Hematopoietic multipotent progenitor cell treated with erythropoietin and hydrocortisone succinate and interleukin-3 and kit ligand, for 6 days (in vitro differentiated cells): ENCODE measurements at places on chromosomes 11 and 22.

- DNase-seq = peak; percentile 67
Measured at GRCh38 chr11:122671400-122671891, 15.9 kb downstream of the UBASH3B start.

DNA sequence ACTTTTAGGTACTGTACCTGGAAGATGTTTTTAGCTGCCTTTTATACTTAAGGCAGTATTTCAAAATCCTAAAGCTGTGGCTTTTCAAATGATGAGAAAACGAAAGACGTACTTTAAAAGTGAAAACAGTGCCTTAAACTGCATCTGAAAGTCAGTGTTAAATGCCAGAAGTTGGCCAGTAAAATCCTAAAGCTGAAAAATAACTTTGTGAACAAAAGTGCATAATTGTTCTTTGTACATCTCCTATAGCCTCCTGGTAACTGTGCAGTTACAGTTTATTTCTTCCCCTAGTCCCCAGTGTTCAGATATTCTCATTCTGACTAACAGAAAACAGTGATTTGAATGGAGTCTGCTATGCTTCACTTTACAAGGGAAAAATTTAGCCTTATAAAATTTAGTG lies 6.8 kb downstream of the EED start:
- DNase-seq = no peak

DNA sequence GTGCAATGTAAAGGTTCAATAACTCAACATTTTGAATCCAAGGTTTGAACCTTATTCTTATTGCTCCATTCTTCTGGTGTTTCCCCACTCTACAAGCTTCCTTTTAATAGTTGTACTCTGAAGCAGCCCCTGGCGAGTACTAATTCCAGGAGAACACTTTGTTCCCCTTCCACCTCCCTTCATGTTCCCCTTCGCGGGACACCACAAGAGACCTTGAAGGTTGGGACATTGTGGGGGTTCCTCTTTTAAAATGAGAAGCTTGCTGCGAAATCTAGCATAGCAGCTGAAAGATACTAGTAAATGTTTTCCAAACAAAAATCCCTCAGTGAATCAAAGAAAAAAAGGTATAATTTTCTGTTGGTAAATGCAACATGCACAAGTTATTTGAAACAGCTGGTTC lies 626.3 kb upstream of the LRRC4C start:
- DNase-seq = peak; percentile 7

DNA sequence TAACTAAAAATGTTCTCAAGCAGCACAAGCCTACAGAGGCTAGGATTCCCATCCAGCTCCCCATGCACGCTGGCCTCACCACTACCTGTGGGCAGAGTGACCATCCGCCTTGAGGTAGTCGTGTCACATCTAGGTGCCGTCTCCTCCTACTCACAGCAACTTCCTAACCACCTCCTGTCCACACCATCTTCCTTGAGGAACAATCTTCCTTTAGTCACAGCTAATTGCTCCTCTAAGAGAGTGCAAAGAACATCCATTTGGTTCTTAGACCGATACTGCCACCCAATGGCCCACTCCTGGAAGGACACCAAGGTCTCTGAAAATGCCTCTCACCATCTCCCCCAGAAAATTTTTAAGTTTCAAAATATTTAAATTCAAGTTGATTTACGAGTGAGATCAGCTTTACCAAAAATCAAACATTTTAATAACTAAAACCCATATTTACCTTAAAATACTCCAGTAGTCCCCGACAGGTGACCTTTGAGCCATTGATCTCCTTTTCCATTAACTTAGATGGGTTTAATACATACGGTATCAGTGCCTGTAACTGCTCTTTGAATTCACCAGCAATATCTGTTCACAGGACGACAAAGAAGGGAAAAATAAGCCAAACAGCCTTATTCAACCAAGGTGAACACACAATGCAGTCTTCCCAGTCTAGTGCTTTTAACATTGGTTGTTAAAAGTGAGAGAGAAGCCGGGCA lies 21.7 kb upstream of the PLAAT3 start:
- peak; percentile 84 for DNase-seq

GRCh38 chr11:119975561-119976152 lies 162.3 kb downstream of the TRIM29 start:
- DNase-seq = no peak

DNA sequence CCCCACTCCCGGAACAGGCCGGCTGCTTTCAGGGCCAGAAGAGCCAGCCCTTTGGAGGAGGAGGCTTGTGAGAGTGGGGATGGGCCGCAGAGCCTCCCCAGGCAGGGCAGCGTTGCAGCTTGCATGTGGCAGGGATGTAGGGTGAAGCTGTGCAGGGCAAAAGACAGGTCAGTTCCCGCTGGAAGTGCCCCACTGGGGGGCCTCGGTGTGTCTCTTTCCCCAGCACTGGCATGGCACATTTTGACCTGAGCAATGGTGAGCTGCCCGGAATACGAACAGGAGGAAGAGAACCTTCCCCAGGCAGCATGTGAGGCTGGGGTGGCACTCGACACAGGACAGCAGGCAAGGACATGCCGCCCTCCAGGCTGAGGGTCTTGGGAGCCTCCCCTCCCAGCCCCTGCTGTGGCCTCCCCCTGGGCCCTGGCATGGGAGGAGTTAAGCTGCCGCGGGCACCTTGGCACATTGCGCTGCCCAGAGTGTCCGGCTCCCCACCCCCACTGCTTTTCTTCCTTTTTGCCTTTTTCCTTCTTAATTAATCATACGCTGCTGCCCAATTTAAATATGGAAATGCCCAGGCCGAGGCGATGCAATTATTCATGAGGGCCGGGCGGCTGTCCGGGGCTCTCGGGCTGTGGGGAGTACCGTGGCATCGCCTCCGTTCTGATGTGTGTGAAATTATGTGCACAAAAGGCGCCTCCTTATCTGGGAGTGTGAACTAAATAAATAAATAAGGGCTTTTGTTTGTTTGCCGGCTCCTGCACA lies 76.0 kb upstream of the WNT7B start:
- DNase-seq = peak; percentile 61

DNA sequence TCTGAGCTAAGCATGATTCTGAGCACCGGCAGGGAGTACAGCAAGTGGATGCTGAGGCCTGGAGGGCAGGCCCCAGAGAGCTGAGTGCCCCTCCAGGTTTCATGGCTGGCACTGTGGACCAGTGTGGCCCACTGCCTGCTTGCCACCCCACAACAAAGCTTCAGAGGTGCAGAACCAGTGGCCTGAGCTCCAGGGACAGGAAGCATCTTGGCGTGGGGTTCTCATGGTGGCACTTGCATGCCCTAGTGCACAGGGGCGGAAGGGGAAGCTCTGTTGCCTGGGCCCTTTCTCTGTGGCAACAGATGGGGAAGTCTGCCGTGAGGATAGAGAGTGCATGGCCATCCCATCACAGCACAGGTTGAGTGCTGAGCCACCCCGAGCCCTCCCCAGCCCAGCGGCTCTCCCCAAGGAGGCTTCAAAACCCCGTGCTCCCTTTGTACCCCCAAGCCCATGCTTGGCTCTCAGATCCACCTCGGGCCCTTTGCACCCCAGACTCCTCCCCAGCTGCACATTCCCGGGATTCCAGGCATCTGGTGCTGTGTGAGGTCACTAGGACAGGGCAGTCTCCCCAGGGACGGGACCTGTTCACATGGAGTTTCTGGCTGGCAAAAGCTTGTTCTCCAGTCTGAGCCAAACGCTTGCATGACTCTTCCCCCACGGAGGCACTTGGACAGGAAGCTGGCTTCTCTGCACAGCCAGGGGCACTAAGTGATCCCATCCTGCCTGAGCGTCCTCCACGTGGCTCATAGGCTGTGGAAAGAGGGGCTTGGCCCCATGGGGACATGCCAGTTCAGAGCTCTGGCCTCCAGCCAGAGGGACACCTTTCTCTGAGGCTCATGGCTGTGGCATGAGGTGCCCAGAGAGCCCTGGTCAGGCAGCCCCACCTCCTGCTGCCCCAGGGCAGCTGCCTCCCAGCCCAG lies 4.2 kb downstream of the SLC25A1 start:
- DNase-seq = no peak

- peak; percentile 79 for DNase-seq
Measured at GRCh38 chr11:114442536-114442935, 3.3 kb downstream of the REXO2 start.

DNA sequence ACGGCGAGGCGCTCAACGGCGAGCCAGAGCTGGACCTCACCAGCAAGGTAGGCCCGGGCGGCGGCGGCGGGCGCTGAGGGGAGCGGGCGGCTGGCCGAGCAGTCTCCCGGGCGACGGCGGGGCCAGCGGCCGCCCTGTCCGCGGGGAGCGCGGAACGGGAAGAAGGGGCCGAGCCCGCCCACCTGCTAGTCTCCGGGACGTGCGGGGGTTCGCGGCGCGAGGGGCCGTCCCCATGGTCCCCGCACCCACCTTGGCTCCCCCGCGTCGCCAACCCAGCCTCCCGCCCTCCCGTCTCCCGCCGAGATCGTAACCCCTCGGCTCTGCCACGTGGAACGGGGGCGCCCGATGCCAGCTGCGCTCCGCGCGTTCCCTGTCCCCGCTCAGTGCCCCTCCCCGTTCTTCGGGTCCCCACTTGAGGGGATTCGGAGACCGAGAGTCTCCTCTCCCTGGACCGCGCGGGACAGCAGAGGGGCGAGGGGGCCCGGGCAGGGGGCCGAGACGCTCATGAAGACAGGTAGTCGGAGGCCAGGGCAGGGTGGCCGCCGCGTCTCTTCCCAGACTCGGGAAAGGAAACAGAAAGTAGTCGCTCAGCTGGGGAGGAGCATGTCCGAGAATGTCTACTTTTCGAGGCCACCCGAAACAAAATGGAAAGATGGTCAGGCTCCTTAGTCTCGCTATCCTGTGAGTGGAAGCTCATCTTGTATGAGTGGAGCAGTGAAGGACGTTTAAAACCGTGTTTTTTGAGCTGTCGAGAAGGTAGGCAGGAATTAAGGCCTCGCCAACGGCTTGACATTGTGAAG lies 557 bp downstream of the GTPBP1 start:
- DNase-seq = peak; percentile 38

GRCh38 chr11:83006877-83007330 lies 64.8 kb downstream of the RAB30 start:
- DNase-seq = no peak

- peak; percentile 81 for DNase-seq
Measured at GRCh38 chr11:114148013-114148382, 88.5 kb downstream of the ZBTB16 start.

DNA sequence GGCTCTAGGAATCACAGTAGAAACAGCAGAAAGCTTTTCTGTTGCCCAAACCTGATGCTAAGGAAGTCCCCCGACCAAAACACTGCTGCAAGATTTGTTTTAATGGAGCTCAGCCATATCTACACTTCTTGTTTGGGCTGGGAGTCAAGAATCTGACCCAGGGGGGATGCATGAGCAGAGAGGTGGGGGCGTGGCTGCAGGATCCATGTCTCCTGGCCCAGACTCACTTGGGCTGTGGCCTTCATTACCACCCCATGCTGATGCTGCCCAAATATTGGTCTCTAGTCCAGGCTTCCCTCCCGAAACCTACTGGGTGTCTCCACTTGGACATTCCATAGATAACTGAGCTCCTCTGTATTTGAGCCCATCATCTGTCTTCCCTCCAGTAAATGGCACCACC lies 361.5 kb upstream of the LARGE1 start:
- no peak for DNase-seq

- no peak for DNase-seq
Measured at GRCh38 chr22:26687439-26687838, 30.1 kb downstream of the MIAT start.

GRCh38 chr11:15651816-15652215 lies 537.1 kb downstream of the INSC start:
- no peak for DNase-seq

DNA sequence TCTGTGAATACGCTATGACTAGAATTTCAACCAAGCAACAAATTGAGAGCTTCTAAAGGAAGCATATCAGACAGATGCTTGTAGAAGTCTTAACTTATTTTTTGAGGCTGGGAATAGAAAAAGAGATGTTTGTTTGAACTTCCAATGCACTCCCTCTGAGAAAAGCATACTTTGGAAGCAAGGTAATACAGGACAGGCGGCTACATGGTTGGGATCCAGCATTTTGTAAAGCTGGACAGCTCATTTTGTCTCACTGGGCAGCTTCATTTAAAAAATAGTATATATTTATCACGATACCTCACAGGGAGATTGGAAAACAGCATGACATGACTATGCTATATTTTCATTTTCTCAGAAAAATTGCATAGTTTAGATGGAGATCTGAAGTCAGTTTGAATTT lies 821.3 kb upstream of the API5 start:
- no peak for DNase-seq

DNA sequence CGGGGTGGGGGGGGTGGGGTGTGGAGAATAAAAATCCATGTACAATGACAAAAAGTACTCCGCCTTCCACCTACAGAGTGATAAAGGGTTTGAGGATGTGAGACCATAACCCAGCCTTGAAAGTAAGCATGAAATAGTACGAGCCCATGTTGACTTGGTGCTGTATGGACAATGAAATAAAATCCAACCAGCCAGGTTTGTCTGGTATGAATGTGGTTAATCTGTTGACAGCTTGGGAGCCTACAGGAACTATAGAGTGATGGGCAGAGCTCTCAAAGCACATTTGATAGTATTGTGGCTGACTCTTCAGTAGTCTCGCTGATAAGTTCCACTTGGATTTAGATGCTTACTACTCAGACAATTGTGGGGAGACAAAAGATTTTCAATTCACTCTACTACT lies 48.8 kb upstream of the CD44 start:
- DNase-seq = no peak

GRCh38 chr11:47179655-47179991 lies 2.9 kb upstream of the ARFGAP2 start:
- DNase-seq = peak; percentile 83

- DNase-seq = no peak
Measured at GRCh38 chr11:117888139-117888566, 11.7 kb upstream of the FXYD6 start.

DNA sequence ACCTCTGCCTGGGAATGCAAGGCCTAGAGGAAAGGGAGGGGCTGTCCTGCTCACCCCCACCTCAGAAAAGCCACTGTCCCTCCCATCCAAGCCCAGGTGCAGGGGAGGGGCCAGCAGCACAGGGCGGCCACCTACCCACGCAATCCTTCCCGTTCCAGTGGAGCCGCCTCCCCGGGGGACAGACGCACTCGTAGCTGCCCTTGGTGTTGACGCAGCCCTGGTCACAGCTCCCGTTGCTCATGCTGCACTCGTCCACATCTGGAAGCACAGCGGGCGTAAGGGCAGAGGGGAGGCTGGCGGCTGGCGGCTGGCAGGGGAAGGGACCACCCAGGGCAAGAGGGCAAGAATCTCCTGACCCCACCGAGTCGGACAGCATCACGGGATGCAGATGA lies 40.3 kb upstream of the TTLL12 start:
- no peak for DNase-seq

- DNase-seq = no peak
Measured at GRCh38 chr11:15224466-15224865, 109.7 kb downstream of the INSC start.

- DNase-seq = no peak
Measured at GRCh38 chr11:47192111-47192510, 5.9 kb upstream of the PACSIN3 start.
